ENCODE measurements at places on chromosomes 1 and 21. TPM values are rescaled to one million over a fixed set of nuclear protein-coding genes. Genes with fewer than 3 reads are reported as not detected.

DNA sequence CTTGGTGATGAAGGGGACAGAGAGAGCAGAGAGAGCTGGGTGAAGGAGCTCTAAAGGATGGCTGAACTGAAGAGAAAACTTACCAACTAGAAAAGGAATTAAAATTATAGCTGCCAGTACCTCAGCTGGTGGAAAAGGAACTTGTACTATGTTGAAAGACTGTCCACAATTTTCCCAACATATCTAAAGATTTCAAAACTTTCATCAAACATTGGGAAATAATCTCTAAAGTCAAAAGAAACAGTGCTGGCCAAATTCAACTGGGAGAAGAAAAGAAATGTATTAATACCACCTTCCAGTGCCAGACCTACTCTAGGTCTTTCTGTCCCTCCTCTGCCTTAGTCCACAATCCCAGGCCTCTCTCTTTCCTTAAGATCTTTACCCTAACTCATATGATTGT, 6.1 kb downstream of the SMG5 start:
- no peaks in the 10 kb centered on the region for H3K27me3 ChIP-seq
- DNase-seq = no peak
- H3K4me1 ChIP-seq = peaks cover 19% of the 10 kb centered on the region

GRCh38 chr1:1058921-1059493, 15.1 kb downstream of the RNF223 start:
- H3K27me3 ChIP-seq = no peaks in the 10 kb centered on the region
- H3K4me3 ChIP-seq = peak overlapping the region; percentile 96
- peak overlapping the region; percentile 63 for H3K27ac ChIP-seq
- H3K36me3 ChIP-seq = peaks cover 4% of the 10 kb centered on the region

DNA sequence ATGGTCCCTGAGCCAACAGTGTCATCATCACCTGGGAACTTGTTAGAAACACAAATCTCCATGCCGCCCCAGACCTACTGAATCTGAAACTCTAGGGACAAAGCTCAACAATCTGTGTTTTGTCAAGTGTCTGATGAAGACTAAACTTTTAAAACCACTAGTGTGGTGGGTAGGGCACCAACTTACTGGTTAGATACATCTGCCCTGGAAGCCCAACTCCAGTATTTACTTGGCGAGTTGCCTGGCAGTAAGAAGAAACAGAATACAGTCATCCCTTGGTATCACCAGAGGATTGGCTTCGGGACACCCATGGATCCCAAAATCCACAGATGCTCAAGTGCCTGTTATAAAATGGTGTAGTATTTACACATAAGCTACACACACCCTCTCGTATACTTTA, 367.9 kb upstream of the DUSP10 start:
- no peaks in the 10 kb centered on the region for H3K36me3 ChIP-seq
- no peak overlapping the region for H3K4me3 ChIP-seq
- no peaks in the 10 kb centered on the region for H3K27me3 ChIP-seq
- DNase-seq = no peak
- H3K4me1 ChIP-seq = peaks cover 10% of the 10 kb centered on the region

GRCh38 chr1:95201905-95202304, 32.1 kb upstream of the RWDD3 start:
- no peaks in the 10 kb centered on the region for H3K4me1 ChIP-seq
- no peak overlapping the region for H3K4me3 ChIP-seq
- DNase-seq = no peak
- no peak overlapping the region for H3K27ac ChIP-seq

DNA sequence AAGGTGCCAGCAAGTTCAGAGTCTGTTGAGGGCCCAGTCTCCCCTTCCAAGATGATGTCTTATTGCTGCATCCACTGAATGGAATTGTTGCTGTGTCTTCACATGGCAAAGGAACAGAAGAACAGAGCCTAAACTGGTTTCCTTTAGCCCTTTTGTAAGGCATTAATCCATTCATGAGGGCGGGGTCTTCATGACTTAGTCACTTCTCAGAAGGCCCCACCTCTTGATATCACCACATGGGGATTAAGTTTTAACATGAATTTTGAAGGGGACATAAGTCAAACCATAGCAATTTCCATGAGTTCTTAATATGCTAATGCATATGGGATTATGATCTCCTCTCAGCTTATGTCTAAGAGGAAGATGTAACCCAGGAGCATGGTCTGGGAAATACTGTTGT, 182.9 kb downstream of the LRRC7 start:
- H3K4me3 ChIP-seq = no peak overlapping the region
- no peak overlapping the region for H3K27ac ChIP-seq
- H3K27me3 ChIP-seq = no peaks in the 10 kb centered on the region
- no peak for DNase-seq

- DNase-seq = no peak
- no peak overlapping the region for H3K27ac ChIP-seq
- H3K27me3 ChIP-seq = no peaks in the 10 kb centered on the region
- H3K36me3 ChIP-seq = peaks cover 1% of the 10 kb centered on the region
- no peak overlapping the region for H3K4me3 ChIP-seq
These were observed 4.7 kb upstream of the ECE1 start for GRCh38 chr1:21295002-21295401.

- H3K4me1 ChIP-seq = no peaks in the 10 kb centered on the region
- DNase-seq = no peak
These were observed 127.5 kb upstream of the DNAH14 start for GRCh38 chr1:224801844-224802490.

- H3K4me1 ChIP-seq = peaks cover 14% of the 10 kb centered on the region
- no peak overlapping the region for H3K4me3 ChIP-seq
- H3K36me3 ChIP-seq = no peaks in the 10 kb centered on the region
- no peak overlapping the region for H3K27ac ChIP-seq
- no peaks in the 10 kb centered on the region for H3K27me3 ChIP-seq
These were observed 48.5 kb downstream of the RWDD3 start for GRCh38 chr1:95282518-95282895.

DNA sequence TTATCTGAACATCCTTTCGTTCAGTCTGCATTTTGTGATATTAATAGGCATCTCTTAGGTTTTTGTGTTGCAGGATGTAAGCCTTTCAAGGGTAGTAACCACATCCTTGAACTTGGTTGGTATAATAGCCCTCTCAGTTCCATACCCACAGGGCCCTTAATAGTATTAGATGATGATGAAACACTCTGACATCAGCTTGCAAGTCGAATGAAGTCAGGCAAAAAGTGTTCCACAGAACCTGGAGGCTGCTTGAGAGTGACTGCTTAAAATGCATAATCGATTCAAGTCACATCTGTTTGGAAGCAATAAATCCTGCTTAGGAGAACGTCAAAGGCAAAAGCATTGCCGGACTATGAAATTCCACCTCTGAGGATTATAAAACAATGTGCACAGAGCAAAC, 415.6 kb upstream of the KAZN start:
- H3K27ac ChIP-seq = no peak overlapping the region
- no peak for DNase-seq
- H3K27me3 ChIP-seq = peaks cover 15% of the 10 kb centered on the region

DNA sequence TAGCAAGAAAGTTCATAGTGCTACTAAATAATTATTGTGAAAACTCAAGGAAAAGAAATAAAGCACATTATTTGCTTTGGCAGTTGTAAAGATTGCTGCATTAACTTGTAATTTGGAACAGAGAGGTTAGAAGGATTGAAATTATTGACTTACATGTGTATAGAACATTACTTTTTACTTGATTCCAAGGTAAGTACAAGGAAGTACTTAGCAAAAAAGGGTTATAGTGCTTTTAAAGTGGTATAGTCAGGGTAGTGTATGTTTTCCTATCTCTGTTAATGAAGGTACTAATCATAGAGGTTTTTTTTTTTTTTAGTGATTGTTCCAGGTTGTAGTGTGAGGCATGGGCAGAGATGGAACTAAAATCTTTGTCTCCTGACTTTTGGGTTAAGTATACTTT, 29.4 kb downstream of the MAN1A2 start:
- no peaks in the 10 kb centered on the region for H3K27me3 ChIP-seq
- no peaks in the 10 kb centered on the region for H3K4me1 ChIP-seq
- DNase-seq = no peak
- H3K4me3 ChIP-seq = no peak overlapping the region

DNA sequence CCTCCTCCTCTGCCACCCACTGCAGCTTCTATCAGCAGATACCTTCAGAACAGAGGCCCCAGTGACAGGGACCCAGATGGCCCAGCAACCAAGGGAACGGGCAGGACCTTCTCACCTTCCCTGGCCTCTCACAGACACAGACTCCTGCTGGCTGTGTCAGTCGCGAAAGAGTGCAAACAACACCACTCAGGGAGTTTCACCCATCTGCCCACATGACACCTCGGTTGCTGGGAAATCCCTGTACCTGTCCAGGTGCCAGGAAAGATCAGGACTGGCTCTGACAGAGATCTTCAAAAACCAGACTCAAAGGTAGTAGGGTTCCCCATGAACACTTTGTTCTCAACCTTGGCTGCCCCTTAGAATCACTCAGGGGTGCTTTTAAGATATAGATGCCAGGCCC, 83.5 kb upstream of the HIVEP3 start:
- no peaks in the 10 kb centered on the region for H3K27me3 ChIP-seq
- H3K4me1 ChIP-seq = no peaks in the 10 kb centered on the region
- no peak for DNase-seq
- no peaks in the 10 kb centered on the region for H3K36me3 ChIP-seq

Gene BMP8B
- 0.14 TPM for total RNA-seq

Gene KIF2C
- 72.9 TPM for total RNA-seq

Gene ATP6V1G3
- not detected for total RNA-seq

Gene TMPRSS3
- 3.5 TPM for total RNA-seq

Gene CRNN
- total RNA-seq = not detected

Gene FAM72C
- total RNA-seq = 3.0 TPM

Gene HAO2
- not detected for total RNA-seq

Gene PRR9
- total RNA-seq = not detected

Gene IFI44L
- not detected for total RNA-seq

Gene C1orf232
- not detected for total RNA-seq

Gene RAD54L
- total RNA-seq = 30.0 TPM

Gene LEFTY1
- 0.29 TPM for total RNA-seq
